CD4-positive, alpha-beta memory T cell (primary cell): ENCODE measurements at places on chromosomes 11 and 22.

DNA sequence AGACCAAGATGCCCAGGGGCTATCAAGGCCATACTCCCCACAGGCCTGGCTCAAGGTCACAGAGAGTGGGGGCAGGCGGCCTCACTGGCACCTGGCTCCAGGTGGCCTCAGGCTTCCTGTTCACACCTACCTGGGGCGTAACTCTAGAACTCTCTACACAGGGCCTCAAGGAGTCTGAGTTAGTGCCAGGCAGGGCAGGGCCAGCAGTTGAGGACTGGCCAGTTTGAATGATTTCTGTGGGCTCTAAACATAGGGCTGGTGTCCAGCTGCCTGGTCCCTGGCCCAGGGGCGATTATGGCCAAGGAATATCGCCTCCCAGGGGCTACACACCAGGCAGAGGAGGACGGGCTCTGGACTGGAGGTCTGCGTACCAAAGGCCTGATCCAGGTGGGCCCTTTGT lies 79.2 kb downstream of the WNT7B start:
- no peak for DNase-seq
- H3K27me3 ChIP-seq: no peaks in the 10 kb centered on the region
- no peak overlapping the region for H3K27ac ChIP-seq
- H3K4me3 ChIP-seq: no peak overlapping the region

GRCh38 chr11:2890466-2891294 lies 5.1 kb upstream of the CDKN1C start:
- no peaks in the 10 kb centered on the region for H3K27me3 ChIP-seq
- H3K27ac ChIP-seq: no peak overlapping the region
- H3K4me1 ChIP-seq: peaks cover 42% of the 10 kb centered on the region
- H3K4me3 ChIP-seq: no peak overlapping the region

DNA sequence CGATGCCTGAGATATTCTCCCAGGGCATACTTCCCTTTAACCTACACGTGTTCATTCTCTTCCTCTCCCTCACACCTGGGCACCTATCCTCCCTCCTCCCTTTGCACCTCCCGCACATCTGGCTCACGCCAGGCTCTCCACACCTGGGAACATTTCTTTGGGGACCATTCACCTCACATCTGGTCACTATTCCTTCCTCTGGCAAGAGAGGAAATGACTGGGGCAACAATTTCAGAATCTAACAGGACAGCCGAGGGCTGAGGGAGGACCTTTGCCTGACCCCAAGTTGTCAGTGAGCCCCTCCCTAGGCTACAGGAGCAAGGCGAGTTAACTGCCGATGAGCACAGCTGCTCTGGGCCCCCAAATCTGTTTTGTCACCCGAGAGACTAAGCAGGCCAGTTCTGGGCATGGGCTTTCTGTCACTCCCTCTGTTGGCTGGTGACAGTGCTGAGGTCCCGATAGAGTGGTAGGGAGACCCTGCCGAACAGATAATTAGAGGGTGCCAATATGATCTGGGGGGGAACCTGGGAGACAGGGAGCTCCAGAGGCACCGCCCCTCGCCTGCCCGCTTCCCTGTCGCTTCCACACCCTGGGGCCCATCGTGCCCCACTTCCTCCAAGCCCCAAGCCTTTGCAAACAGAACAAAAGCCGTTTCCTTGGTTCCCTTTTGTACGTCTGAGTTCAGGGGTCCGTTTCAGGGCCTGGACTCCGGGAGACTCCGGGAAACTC lies 45.6 kb downstream of the EIF3F start:
- no peak for DNase-seq
- no peaks in the 10 kb centered on the region for H3K27me3 ChIP-seq
- H3K4me1 ChIP-seq: peaks cover 9% of the 10 kb centered on the region
- H3K27ac ChIP-seq: no peak overlapping the region
- no peaks in the 10 kb centered on the region for H3K36me3 ChIP-seq

DNA sequence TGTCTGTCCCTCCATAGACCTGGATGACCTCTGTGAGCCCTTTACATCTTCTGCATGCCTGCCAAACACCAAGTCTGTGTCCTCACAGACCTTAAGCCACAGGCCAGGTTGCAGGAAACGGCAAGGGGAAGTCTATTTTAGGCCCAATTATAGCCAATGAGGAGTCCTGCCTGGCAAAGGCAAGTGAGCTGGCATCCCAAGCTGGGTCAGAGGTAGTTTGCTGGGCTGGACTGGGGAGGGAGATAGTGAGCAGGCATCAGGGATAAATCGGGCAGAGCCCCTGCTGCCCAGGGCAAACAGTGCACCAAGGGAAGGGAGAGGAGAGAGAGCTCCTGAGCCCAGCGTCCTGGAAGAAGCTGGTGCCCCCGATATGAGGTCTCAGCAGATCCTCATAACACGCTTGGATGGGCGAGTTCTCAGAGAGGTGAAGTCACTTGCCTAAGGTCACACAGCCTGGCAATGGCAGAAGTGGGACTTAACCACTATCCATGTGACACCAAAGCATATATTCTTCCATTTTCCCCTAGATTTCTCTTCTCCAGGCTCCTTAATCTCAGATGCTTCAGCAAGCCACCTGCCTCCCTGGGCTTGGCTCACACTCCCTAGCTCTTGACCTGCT lies 3.7 kb upstream of the RELT start:
- DNase-seq: no peak
- H3K4me3 ChIP-seq: no peak overlapping the region
- H3K27ac ChIP-seq: no peak overlapping the region
- no peaks in the 10 kb centered on the region for H3K27me3 ChIP-seq
- no peaks in the 10 kb centered on the region for H3K36me3 ChIP-seq

DNA sequence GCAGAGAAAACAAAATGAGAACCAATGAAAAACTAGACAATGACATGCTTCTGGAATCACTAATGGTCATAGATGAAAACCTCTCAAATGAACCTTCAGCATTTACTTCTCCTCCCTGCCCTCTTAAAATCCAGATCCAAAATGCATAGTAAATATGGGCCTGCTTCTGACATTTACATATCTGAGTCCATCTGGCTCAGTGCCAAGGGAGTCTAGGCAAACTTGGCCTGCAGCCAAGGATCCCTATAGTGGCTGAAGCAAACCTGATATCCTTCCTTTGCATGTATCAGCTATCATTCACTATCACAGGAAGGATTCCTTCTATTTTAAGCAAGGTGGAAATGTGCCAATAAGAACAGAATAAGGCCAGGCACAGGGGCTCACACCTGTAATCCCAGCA lies 104.8 kb downstream of the C11orf58 start:
- DNase-seq: no peak
- H3K36me3 ChIP-seq: no peaks in the 10 kb centered on the region
- H3K27me3 ChIP-seq: no peaks in the 10 kb centered on the region
- no peak overlapping the region for H3K27ac ChIP-seq
- H3K4me3 ChIP-seq: no peak overlapping the region
- H3K4me1 ChIP-seq: no peaks in the 10 kb centered on the region
